ENCODE measurements at places on chromosomes 1 and 21. TPM values are rescaled to one million over a fixed set of nuclear protein-coding genes. Genes with fewer than 3 reads are reported as not detected.

Gene NES
- 158 TPM for polyA plus RNA-seq

Gene RAB7B
- 3.0 TPM for polyA plus RNA-seq

Gene BSND
- polyA plus RNA-seq = 4.9 TPM

Gene HSD3B1
- polyA plus RNA-seq = 0.36 TPM

Gene EPS8L3
- 0.91 TPM for polyA plus RNA-seq

Gene DCST2
- polyA plus RNA-seq = 1.8 TPM

Gene TNFSF18
- polyA plus RNA-seq = 0.20 TPM

Gene TLR5
- 4.7 TPM for polyA plus RNA-seq

- no peak for DNase-seq
These were observed 47.1 kb downstream of the LEPR start for GRCh38 chr1:65467536-65467935.

DNA sequence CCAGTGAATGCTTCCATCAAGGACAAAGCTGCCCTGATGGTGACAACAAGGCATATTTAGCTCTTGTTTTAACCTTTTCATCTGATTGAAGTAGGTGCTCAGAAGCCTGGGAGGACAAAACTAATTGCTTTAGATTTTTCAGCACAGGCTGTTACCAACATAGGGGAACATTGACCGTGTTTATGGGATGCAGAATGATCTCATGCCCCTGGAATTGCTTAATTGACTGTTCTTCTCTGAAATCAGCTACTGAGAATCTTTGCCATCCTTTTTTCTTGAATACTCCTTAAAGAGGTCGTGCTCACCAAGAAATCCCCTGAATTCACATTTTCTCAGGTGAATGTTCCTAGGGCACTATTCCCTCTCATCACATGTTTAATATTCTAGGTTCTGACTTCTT is 95.9 kb upstream of the CCDC190 start:
- DNase-seq = no peak

DNA sequence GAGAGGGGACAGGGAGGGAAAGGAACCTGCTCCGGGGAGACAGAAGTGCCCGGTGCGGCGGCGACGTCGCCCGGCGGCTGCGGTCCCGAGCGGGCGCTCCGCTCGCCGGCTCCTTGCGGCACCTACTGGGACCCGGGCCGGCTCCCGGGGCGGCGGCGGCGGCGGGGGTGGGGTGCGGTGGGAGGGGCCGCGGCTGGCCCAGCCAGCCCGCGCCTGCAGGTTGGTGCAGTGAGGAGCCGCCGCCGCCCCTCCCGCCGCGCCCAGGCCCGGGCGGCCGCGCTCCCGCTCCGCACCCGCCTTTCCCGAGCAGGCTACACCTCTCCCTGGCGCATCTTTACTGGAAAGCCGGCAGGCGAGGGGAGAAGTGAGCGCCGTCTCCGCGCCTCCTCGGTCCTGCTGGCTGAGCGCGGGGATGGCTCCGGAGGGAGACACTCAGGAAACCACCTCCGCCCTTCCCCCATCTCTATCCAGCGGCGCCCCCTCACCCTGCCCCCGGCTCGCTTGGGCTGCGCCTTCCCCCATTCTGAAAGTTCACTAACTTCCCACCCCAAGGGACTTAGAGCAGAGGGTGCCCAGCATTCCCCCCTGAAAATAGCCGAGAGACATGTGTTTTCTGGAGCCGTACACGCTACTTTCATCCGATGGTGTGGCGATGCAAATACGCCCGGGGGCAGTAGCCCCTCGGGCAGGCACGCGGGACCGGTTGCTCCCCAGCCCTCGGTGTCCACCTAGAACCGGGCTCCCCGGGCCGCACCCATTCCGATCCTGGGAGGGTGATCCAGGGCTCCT is at the start of gene PLD5:
PLD5 (minus strand) TSS at position 127 of the 789 bp plus-strand sequence.
- DNase-seq = no peak

GRCh38 chr1:2300004-2300771 is 72.1 kb downstream of the SKI start:
- DNase-seq = no peak

GRCh38 chr1:20285510-20285909 is 5.2 kb upstream of the VWA5B1 start:
- no peak for DNase-seq

- DNase-seq = no peak
These were observed 48.6 kb downstream of the PRKACB start for GRCh38 chr1:84192681-84193080.

DNA sequence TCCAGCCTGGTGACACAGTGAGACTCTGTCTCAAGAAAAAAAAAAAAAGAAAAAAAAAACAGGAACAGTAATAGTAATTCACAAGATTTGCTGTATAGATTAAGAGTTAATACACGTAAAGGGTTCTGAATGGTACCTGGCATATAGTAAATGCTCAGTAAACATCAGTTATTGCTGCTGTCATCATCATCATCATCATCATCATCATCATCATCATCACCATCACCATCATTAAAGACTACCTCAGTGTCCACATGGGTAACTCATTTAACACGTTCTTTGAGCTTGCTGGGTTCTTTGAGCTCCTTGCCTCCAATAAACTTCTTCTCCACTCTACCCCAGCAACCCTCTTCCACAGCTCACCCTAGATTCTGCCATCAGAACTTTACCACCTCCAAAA is 55.0 kb downstream of the KIAA0319L start:
- DNase-seq = no peak

- no peak for DNase-seq
These were observed 68.5 kb downstream of the PCP4 start for GRCh38 chr21:39935716-39936115.

GRCh38 chr1:209059981-209060380 is 523.5 kb upstream of the CAMK1G start:
- DNase-seq = no peak

- DNase-seq = no peak
These were observed 106.1 kb downstream of the RIPK4 start for GRCh38 chr21:41660748-41661147.

DNA sequence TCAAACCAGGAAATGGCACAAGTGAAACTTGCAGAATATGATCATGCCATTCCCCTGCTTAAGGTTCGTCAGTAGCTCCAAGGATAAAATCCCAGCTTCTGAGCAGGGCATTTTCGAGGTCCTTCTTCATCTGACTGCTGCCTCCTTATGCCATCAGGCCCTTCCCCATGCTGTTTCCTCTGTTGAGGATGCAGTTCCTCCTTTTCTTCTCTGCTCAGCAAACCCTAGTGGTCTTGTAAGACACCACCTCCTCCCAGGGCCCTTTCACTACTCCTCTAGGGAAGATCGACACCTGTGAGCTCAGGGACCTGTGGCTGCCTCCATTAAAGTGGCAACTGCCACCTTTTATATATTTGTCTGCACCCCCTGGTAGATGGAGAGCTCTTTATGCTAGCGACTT is 62.1 kb upstream of the JUN start:
- DNase-seq = no peak

DNA sequence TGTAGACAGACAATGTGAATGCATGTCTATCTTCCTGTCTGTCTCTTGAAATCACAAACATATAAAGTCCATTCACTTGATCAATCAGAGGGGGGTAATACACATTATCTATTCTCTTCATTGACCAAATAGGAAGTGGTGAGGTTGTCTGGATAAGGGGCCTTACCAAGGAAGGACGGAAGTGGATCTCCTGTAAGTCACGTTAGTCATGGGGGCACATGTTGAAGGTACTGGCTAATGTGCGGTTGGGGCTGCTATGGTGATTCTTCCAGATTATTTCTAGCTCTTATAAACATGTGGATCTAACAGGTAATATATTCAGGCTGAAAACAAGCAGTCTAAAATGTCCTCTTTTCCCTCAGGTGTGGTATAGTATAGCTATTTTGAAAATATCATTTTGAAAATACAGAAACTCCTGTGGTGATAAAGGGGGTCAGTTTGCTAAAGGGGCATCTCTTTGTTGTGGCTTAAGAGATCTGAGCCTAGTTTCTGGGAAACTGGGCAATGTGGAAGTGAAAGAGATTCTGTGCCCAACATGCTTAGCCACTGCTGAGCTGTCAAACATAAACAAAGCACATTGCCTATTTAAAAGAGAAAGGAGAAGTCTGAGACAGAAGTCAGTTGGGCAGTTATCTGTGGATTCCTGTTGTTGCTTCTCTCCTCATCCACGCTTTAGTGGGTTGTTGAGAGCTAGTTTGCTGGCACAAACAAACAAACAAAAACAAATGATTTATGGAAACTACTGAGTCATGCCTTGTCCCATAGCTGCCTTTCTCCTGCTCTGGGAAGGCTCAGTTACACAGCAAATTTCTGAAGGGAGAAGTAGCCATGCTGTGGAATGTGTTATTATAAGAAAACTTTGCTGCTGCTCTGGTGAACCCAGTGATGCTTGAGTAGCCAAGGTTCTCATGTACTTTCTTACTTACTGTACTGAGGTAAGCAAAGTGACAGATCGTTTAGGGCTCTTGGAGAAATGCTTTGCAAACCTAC is 166.9 kb downstream of the HLX start:
- DNase-seq = no peak

DNA sequence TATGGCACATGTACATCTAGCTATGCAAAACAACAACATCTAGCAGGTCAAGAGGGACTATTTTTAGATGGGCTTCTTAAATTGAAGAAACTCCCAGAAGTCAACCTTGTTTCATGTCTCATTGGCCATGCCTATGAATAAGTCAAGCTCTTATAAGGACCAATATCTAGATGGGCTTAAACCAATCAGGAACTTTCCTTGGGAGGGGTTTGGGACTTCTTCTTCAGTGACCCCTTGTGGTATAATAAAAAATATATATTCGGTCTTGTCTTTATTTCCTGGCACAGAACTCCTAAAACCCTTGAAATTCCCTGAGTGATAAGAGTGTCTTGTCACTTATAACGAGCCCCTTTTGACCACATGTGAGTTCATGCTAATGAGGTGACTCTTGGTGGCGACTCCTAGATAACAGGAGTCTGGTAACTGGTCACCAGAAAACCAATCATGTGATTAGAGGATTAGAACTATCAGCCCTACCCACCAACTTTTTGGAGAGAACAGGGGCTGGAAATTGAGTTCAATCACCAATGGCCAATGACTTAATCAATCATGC is 218.3 kb downstream of the HHIPL2 start:
- DNase-seq = no peak

GRCh38 chr1:112059679-112060078 is 70.2 kb upstream of the KCND3 start:
- no peak for DNase-seq

DNA sequence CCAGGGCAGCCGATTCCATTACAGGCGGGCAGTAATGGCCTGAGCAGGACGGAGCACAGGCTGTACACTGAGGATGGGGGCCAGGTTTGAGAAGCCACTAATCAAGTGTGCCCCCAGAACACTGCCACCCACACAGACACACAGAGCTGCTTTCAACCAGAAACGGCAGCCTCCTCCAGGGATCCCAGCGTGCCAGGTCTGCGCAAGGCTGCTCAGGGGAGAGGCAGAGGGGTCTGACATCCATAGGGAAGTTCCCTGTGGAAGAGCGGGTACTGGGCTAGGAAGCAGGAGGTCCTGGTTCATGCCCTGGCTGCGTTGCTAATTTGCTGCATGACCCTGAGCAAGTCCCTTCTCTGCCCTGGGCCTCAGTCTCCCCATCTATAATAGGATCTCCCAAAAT is 26.1 kb upstream of the ALDH4A1 start:
- DNase-seq = no peak

- DNase-seq = peak; percentile 43
These were observed 1.2 kb downstream of the CHRM3 start for GRCh38 chr1:239387304-239388158.

GRCh38 chr1:116503546-116504307 is 67.1 kb downstream of the CD58 start:
- no peak for DNase-seq

DNA sequence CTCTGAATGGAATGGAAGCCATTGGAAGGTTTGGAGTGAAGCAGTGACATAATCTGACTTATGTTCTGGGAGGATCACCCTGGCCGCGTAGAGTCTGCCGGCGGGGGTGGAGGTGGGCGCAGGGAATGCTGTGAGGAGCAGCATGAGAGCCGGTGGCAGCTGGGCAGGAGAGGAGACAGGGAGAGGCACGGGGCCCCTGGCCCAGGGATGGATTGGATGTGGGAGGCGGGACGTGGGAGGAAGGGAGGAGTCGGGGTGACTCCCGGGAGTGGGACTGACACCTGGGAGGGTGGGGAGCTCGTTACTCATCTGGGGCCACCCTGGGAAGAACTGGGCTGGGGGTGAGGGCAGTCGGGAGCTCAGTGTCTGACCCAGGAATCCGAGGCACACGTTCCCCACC is 10.4 kb upstream of the KCNAB2 start:
- no peak for DNase-seq

GRCh38 chr21:44445145-44445812 is 10.0 kb upstream of the LRRC3 start:
- no peak for DNase-seq

DNA sequence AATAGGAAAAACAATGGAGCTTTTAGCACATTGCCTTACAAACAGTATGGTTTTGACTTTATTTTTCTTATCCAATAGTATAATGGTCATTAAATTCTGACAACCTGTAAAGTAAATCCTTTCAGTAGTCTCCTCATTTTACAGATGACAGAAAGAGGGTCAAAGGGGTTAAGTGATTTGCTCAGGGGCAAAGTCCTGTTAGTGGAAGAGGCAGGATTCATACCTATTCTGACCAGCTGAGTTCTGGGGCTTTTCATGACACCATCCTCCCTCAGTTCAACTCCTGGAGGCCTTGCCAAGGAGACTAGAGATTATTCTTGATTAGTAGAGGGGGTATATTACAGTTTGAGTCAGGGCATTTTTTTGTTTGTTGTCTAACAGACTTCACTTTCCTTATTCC is 278.7 kb upstream of the DUSP10 start:
- no peak for DNase-seq

DNA sequence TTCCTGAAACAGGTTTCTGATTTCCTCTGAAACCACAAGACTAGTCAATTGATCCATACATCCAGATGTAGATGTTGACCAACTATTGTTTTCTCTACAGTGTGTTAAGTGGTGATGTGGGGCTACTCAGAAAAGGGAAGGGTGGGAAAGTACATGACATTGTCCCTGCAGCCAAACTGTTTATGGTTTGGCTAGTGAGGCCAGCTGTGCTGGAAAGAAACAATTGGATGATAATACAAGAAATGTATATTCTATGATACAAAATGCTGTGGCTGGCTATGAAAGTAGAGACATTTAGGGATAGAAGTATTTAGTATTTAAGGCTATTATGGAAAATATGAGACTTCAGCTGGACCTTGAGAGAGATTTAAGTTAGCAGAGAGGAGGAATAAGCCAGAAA is 244.5 kb downstream of the ADGRL2 start:
- DNase-seq = no peak

DNA sequence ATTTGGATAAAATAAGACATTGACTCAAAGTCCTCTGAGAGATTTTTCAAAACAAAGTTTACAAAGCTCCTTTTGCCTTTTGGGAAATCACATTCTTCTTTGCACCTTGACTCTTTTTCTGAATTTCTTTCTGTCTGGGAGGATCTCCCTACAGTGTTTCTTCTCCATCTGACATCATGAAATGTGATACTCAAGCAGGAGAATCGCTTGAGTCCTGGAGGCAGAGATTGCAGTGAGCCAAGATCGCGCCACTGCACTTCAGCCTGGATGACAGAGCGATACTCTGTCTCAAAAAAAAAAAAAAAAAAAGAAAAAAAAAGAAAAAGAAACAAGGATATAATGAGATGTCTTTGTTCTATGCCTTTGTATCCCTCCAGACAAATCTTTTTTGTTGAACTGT is 13.3 kb upstream of the GRIK1 start:
- DNase-seq = no peak
